ENCODE measurements at places on chromosomes 13 and 19.
A peak's percentile ranks its signal among the peaks of the same experiment; 100 is the strongest.

GRCh38 chr13:101876951-101877350 is 424.5 kb downstream of the ITGBL1 start:
- no peak for DNase-seq

DNA sequence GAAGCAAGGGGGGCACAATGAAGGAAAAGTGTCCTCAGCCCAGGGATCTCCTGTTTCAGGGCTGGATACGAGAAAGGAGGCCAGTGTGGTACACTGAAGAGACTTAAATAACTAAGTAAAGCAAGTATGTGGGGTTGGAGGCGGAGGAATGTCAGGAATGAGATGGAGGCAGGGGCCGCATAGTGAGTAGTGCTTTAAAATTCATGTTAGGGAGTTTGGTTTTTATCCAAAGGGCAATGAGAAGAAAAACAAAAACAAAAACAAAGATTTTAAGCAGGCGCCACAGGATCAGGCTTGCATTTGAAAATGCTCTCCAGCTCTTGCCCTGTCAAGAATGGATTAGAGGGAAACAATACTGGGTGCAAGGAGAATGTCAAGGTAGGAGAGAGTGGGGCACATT is 273.4 kb downstream of the DCLK1 start:
- DNase-seq: no peak

DNA sequence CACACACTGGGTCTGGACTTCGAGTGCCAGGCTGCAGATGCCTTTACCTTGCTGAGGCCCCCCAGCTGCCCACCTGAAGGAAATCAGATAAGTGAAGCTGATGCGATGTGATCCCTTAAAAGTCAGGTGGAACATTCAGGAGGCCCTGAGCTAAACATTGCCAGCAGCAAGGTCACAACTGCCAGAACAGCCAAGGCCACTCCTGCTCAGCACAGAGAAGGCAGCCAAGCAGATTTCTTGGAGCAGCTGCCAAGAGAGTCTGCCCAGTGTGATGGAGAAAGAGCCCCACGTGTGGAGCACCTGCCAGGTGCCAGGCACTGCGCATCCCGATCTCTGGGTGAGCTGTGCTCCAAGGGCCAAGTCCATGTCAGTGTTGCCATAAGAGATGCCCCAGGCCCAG is 20.6 kb upstream of the UQCRFS1 start:
- DNase-seq: no peak

DNA sequence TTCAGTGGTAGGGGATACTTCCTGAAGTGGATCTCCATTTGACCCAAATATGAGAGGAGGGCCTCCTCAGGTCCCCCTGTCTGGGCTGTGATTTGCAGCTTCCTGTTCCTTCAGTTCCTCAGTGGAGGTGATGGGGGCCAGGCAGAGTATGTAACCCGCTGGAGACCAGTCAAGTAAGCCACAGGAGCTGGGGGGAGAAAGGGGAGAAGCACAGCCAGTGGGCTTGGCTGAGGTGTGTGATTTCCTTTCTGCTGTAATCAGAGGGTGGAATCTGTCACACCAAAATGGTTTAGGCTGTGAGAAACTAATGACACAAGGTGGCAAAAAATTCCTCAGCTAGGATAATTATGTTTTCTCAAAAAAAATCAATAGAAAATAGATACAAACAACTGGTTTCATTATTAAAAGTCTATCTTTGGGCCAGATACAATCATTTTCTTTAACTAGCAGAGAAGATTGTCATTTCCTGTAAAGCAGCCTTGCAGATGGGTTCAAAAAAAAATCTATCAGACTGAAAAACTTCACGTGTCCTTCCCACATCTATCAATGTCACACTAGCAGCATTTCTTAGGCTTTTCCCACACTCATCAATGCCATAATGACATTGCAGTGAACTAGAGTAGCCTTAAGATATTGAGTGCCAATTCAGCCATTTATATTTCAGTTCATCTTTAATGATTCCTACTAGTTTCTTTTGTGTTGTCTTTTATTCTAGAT is 1660.3 kb downstream of the EFNB2 start:
- DNase-seq: no peak

GRCh38 chr13:40468227-40468838 is 198.1 kb downstream of the FOXO1 start:
- no peak for DNase-seq

DNA sequence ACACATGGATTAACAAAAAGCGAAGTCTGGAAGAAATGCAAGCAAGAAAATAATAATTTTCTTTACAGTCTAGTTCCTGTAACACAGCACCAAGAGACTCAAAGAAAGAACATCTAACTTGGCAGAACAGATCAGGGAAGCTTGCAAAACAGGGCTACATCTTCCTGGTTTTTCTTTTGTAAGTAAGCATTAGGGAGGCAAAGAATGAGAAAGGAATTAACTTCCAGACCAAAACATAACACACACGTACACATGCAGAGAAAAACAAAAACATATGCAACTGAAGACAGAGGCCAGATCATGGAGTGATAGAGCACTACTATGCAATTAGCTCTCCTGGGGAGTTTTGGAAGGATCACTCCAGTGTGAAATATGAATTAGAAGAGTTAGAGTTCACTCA is 120.5 kb downstream of the DIAPH3 start:
- no peak for DNase-seq

- no peak for DNase-seq
Observed at GRCh38 chr19:28168557-28168956, 1044.4 kb downstream of the UQCRFS1 start.

DNA sequence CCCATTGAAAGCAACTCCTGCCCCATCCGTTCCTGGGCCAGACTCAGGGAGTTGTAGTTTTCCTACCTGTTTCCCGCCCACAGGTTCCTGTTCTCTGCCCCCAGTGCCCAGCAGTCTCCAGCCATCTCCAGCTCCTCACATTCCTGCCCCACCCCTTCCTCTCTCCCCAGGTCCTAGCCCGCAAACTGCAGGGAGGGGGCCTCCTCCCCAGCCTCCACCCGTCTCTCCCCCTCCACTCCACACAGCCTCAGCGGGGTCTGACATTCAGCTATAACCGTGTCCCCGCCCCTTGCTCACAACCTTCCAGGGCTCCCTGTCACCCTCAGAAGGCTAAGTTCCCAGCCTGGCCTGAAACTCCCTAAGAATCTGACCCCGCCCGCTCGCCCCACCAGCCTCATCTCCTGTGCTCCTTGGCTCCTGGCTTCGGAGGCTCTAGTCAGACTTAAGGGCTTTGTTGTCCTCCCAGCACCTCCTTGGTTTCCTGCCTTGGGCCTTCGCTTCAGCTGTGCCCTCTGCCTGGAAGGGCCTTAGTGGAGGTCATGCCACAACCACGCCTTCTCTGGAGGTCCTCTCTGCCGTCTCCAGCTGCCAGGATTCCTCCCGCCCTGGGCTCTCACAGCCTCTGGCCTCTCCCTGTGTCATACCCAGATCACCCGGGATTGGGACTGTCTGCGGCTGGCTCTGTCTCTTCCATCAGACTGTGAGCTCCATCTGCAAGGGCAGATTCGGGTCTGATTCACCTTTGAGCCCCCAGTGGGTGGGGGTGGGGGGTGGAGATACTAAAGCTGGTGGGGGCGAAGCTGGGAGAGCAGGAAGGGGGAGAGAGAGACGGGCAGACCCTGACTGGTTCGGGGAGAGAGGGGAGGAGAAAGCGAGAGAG is 5.1 kb upstream of the SPACA6 start:
- DNase-seq: peak; percentile 81

GRCh38 chr13:74048756-74049155 is 85.4 kb downstream of the KLF12 start:
- DNase-seq: no peak

DNA sequence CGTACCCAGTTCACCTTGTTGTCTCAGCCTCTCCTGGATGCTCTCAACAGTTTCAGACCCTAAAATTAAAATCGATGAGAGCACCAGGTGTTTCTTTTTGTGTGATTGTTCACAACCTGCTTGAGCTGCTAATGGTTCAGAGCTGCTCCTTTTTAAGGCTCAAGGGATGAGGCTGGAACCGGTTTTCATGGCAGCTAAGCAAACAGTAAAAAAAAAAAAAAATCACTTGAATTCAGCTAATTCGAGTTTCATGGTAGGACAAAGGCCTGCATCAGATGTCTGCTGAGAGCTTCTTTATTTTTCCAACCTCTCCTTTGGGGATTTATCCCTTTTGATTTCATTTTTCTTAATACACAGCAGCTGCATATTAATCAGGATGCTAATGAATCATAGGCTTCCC is 6.5 kb downstream of the SYCE2 start:
- DNase-seq: no peak

GRCh38 chr19:40744554-40745401 is 5.5 kb downstream of the ACTMAP start:
- DNase-seq: no peak

- peak; percentile 54 for DNase-seq
Observed at GRCh38 chr13:67390462-67391086, 160.4 kb upstream of the PCDH9 start.

DNA sequence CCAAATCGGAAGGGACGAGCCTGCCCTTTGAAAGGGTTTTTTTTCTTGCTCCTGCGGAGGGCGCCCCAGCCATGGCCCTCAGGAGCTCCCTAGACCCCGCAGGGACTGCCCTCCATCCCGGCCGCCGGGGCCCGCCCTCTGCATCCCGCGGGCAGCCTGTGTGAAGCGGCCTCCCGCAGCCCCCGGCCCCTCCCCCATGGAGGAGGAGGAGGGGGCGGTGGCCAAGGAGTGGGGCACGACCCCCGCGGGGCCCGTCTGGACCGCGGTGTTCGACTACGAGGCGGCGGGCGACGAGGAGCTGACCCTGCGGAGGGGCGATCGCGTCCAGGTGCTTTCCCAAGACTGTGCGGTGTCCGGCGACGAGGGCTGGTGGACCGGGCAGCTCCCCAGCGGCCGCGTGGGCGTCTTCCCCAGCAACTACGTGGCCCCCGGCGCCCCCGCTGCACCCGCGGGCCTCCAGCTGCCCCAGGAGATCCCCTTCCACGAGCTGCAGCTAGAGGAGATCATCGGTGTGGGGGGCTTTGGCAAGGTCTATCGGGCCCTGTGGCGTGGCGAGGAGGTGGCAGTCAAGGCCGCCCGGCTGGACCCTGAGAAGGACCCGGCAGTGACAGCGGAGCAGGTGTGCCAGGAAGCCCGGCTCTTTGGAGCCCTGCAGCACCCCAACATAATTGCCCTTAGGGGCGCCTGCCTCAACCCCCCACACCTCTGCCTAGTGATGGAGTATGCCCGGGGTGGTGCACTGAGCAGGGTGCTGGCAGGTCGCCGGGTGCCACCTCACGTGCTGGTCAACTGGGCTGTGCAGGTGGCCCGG is 815 bp downstream of the MAP3K10 start:
- peak; percentile 53 for DNase-seq

DNA sequence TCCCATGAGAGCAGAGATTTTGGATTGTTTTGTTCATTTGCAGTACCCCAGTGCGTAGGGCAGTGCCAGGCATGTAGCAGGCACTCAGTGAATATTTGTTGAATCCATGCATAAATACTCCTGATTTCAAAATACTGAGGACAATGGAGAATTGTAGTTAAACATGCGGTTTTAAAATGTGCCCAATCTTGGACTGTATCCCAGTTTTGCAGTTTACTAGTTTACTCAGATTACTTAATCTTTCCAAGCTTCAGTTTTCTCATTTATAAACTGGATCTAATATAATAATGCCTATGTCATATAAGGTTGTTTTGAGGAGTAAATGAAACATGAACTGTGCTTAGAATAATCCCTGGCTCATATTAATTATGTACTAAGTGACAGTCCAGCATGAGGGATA is 39.0 kb downstream of the RCBTB2 start:
- DNase-seq: peak; percentile 6

GRCh38 chr13:22041741-22042140 is 370.9 kb downstream of the FGF9 start:
- DNase-seq: no peak

DNA sequence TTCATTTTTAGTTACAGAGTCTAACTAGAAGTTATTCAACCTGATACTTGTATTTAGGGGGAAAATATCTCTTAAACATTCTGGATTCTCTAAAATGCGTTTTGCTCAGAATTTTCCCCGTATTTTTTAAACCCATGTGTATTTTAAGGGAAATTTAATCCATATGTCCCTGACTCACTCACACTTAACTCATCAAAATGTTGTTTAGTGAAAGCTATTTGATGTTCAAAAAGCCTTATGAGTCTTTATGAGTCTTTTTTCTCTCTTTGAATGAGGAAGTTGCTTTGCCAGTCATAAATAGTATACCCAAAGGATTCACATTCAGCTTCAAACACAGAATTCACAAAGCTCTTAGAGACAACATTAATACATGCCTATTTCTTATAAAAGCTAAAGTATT is 16.4 kb downstream of the MAB21L1 start:
- peak; percentile 14 for DNase-seq

DNA sequence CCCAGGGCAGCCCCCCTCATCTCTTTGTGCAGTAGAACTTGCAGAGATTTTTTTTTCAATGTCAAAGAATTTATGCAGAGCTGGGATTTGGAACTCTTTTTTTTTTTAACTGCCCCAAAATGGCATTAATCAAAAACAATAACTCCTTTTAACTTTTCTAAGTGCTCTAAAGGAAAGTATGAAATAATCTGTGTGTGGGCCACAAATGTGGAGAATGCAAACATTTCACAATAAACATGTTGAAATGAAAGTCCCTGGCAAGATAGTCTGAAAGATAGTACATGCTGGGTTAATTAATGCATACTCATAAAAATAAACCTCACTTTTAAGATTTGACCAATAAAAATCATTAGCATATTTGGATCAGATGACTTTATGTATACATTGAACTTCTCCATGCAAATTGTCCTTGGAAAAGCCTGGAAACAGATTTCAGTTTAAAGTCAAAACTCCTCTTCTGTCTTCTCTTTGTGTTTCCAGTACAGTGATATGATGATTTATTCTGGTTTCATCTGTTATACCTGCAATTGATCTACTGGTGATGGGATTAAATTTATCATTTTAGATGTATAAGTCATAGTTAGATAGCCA is 30.5 kb upstream of the ZNF536 start:
- no peak for DNase-seq

GRCh38 chr19:35585848-35586247 is at the start of gene PMIS2:
Gene PMIS2, plus strand, starts transcription at chr19:35586173. Its CDS starts 87 bp downstream, at chr19:35586260.
- peak; percentile 5 for DNase-seq

DNA sequence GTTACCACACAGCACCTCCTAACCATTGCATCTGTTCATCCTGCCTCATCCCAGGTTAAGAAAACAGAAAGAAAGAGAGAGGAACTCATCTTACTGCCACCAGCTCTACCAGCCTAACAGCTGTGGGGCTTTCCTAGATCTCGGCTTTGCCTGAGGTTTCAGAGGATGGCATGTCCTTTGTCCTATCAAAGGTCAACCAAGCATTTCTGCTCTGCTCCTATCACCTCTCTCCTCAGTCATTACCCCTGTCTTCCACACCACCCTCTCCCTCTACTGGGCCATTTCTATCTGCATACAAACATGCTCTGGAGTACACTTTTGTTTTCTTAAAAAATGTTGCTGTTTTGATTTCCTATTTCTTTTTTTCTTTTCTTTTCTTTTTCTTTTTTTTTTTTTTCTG is 393.3 kb downstream of the IRS2 start:
- DNase-seq: no peak

- no peak for DNase-seq
Observed at GRCh38 chr13:23965346-23965745, 68.0 kb upstream of the C1QTNF9B start.

DNA sequence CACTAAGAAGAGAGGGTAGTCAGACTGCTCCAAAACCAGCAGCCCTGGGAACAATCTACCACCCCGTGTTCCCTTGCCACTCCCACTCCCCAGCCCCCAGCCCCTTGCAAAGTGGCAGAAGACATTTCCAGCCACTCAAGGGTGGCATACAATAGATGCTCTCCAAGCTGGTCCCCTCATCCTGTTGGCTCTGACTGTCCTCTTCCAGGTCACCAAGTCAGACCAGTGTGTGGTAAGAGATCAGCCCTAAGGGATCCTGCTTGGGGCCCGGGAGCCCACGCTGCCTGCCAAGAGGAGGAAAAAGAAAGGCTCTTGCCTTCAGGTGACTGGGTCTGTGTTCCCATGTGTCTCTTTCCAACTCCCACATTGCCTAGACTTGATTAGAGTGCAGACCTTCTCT is 25.0 kb downstream of the SERP2 start:
- no peak for DNase-seq

GRCh38 chr13:24276306-24276705 is 33.1 kb upstream of the C1QTNF9 start:
- no peak for DNase-seq

Data from ELR (cell line).